ENCODE measurements at places on chromosomes 1 and 21.

- no peak for DNase-seq
Measured at GRCh38 chr1:151199873-151200581, 1.7 kb downstream of the PIP5K1A start.

GRCh38 chr1:171680339-171680738, 27.9 kb upstream of the MYOC start:
- DNase-seq: no peak

DNA sequence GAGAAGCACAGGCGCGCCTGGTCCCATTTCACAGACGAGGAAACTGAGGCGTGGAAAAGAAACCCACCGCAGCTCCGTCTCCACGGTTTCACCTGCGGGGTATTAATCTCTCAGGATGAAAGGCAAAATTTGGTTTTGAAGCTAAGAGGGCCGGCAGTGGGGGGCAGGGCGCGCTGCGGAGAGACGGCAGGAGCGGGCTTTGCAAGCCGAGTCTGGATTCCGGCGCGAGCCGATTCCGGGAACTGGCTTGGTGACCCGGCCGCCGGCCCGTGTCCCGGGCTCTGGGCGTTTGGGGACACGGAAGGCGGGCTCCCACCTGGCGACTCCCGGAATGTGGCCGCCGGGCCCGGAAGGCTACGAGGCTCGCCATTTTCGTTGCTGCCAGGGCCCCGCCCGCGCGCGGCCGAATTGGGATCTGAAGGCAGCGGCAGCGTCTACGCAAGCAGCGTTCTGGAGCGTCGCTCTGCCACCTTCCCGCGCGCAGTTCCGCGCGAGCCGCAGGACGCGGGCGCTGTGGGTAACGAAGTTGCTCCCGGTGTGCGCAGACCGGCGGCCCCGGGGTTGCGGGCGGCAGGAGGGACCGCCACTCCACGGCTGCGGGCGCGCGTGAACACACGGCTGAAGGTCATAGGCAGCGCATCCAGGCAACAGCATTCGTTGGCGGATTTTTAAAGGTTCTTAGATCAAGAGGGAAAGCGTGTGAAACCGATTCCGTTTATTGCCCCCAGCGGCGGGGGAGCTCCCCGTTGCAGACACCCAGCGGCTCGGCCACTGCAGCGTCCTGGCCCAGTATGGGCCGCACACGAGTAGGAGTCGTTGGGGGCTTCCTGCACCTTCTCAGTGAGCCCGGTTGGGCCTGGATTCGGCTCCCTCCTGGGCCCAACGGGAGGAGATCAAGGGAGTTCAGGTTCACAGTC, 5.4 kb upstream of the PRDM16 start:
- DNase-seq: no peak

- no peak for DNase-seq
Measured at GRCh38 chr1:24991697-24992096, 61.6 kb upstream of the RUNX3 start.

DNA sequence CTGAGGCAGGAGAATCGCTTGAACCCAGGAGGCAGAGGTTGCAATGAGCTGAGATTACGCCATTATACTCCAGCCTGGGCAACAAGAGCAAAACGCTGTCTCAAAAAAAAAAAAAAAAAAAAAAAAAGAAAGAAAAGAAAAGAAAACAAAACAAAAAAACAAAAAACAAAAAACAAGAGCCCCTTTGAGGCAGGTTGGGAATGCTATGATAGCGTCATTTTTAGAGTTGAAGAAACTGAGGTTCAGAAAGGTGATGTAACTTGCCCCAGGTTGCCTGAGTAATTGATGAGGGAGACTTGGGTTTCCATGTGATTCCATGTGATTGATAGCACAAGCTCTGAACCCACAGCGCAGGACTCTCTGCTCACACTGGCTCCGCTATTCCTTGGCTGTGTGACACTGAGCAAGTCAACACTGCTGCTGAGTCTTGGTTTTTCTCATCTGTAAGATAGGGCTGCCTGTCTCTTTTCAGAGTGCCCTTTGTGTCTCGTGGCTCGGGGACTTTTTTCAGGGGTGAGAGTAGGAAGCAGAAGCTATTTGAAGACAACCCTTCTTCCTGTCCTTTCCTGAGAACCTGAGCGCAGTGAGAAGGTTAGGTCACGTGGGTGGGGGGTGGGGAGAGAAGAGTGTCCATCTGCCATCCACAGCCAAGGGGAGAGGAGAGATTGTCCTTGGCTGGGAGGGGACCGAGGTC, 2.5 kb downstream of the CNR2 start:
- no peak for DNase-seq

- DNase-seq: no peak
Measured at GRCh38 chr21:35400233-35400939, 351.3 kb upstream of the RUNX1 start.

DNA sequence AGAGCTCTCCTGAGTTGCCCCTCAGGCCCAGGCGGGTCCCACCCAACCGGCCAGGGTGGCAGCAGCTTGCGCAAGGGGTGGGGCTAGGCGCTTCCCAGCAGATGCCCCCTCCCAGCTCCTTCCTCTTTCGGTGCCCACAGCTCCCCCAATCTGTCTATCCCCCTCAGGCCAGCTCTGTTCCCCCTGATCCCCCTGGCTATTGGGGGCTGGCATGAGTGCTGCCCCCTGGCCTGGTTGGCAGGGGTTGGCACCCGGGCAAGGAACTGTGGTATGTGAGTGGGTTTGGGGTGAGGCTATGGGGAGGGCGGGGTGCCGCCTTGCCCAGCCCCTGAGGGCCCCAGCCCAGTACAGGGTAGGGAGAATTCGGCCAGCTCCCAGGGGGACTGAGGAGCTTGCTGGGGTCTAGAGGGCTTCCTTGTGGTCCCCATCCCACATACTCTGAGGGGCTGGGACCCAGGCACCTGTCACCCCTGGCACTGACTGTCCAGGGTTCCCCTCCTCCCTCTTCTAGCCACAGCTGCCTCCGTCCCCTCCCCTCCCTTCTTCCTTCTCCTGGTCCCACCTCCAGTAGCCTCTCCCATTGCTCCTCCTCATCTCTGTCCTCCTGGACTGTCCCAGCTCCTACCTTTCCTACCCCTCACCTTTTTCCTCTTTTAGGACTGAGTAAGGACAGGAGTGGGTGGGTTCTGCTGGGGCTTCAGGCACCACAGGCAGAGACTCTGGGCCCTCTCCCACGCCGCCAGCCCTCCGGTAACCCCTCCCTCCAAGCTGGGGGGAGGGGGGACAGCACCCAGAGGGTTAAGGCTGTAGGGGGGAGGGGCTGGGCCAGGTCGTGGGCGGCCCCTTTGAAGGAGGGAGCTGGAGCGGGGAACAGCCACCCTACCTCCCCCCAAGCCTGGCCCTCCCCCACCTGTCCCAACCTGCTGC, 5.7 kb downstream of the ZBTB7B start:
- no peak for DNase-seq

DNA sequence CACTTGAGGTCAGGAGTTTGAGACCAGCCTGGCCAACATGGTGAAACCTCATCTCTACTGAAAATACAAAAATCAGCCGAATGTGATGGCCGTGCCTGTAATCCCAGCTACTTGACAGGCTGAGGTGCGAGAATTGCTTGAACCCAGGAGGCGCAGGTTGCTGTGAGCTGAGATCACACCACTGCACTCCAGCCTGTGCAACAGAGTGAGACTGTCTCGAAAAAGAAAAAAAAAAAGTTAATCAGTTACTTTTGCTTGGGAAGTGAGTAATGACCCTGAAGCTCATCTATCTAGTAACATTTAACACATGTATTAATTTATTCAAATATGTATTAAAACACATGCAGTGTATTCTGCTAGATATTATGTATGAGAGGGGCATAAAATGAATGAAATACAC, 49.4 kb downstream of the ZNF326 start:
- no peak for DNase-seq

DNA sequence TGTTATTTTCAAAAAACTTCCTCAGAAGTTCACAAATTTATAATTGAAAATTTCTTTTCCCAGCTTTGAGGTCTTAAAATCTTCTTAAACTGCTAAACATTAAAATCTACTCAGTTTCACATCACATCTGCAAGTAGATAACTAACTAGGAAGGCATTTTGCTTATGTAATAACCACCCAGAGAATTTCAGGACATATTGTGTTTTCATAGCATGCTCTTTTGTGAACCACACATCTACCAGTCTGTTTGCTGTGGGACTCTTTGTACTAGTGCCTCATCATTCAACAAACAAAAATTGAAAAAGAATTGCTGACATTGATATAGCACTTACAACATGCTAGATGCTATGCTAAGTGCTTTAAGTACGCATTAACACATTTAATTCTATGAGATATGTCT, 31.6 kb upstream of the C1orf146 start:
- no peak for DNase-seq

DNA sequence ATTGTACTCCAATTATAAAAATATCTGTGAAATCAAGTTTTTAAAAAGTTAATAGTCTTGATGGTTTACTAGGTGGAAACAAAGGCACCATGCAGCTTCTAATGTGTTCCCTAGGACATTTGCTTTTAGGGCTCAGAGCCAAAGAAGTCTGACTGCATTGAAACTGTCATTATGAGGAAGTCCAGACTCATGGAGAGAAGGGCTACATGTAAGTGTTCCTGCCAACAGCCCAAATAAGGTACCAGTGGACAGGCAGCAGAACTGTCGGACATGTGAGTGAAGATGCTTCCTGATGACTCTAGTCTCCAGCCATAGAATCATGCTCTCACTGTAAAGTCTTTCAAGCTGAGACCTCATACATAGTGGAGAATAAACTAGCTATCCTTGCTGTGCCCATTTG, 287.6 kb downstream of the AKT3 start:
- no peak for DNase-seq

DNA sequence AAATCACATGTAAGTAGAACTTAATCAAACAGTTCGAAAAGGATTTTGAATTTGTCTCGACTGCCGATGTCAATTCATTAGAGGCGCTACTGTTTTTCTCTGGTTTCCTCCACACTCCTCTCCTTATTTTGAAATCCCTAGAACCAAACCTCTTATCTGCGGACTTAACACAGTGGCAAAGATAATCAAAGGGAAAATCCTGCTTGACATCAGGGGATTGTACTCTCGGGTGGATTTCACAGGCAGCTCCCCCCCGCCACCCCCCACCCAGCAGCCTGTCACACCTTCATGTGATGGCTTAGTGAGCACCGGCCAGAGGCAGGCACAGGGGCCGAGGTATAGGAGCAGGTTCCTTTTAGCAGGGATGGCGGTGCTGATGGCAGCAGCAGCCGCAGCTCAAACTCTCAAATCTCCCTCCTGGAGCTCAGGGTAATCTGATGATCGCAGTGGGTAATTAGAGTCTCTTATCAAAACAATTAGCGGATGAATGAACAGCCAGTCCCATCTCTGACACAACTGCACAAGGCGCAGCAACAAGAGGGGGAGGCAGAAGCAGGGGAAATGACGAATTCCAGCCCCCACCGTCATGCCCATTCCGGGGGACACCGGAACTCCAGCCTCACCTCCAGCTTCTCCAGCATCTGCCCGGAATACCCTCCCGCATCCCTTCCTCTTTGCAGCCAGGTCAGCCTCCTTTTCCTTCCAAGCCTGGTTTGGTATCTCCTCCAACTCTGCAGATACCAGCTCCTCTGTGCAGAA, 80.3 kb downstream of the SSBP3 start:
- no peak for DNase-seq

DNA sequence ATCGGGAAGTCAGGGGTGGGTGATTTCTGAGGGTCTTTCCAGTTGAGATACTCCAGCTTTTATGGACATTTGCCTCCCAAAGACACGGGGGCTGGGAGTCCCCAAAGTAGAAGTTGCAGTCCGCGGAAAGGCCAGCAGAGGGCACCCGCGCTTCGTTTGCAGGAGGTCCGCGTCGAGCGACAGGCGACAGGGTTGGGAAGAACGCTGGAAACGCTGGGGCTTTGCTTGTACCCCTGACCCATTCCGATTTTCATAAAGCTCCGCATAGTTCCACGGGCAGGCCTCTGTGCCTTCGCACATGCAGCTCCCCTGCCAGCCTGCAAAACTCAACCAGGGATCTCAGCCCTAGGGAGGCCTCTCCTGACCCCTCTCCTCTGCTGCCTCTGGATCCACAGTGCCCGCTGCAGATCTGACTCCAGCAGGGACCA, 44.2 kb upstream of the LAPTM5 start:
- DNase-seq: peak; percentile 89

GRCh38 chr1:204493145-204493983, 1.2 kb downstream of the PIK3C2B start:
- DNase-seq: no peak

- no peak for DNase-seq
Measured at GRCh38 chr21:41957991-41958766, 4.4 kb upstream of the C2CD2 start.

DNA sequence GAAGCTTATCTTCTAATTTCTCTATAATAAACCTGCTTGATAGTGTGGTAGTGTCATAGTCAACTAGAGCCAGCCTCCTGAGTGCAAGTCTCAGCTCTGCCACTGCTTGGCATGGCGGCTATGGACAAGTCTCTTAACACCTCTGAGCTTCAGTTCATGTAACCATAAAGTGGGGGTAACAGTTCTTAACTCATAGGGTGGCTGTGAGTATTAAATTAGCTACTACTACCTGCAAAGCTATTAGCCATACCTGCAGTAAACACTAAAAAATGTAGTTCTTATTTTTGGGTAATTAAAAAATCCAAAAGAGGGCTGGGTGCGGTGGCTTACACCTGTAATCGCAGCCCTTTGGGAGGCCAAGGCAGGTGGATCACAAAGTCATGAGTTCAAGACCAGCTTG, 2.2 kb upstream of the CDC42 start:
- DNase-seq: no peak

DNA sequence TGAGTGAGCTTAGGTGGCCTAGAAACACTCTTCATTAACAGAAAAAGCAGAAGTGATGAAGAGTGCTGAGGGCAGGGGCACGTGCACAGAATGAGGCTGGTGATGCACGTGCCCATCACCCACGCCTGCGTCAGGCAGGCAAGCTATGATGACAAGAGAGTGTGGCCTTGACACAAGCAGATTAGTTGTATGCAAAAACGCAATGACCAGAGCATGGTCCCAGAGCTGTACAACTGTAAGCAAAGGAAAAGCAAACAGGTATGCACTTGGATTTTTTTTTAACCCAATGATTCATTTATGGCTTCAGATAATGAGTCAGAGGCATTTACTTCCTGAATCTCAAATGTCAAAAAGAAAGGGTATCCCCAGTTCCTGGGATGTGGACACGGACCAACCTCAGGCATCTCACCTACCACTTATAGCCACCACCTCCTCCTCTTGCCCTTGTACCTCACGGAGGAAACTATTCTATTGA, 9.1 kb upstream of the TMEM61 start:
- DNase-seq: no peak

- DNase-seq: no peak
Measured at GRCh38 chr1:201749059-201749690, 79.8 kb upstream of the IPO9 start.
